ENCODE measurements at places on chromosomes 4 and X.

DNA sequence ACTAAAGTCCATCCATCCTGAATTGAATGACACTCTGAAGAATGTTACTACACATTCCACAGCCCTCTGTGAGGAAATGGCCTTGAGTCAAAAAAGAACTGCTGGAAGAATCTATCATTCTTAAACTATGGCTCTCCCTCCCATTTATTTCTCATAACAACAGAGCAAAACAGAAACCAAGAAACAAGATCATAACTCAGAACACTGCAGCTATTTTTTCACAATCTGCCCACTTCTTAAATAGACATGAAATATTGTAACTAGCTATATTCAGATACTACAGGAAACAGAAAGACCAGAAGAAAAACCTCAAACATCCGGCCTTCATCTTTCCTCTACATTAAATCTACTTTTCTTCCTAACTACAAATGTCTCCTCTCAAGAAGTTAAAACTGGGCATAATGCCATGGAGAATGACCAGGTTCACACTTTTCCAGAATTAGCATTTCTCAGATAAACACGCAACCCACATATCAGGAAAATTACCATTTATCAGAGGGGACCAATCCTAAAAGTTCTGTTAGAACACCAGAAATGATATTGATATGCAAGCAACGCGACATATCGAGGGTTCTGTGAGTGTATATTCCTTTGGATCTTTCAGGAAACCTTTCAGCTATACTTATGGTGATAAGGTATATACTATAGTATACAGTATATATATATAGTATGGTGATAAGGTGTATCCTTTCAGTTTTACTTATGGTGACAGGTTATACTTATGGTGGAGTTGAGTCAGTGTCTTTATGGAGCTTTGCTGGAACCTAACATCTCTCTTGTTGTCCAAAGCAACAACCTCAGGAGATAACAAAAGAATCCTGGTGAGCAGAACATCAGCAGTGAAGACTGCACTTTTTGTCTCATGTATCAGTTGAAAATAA, 60.4 kb upstream of the IRF2 start:
- peak; percentile 73 for DNase-seq

DNA sequence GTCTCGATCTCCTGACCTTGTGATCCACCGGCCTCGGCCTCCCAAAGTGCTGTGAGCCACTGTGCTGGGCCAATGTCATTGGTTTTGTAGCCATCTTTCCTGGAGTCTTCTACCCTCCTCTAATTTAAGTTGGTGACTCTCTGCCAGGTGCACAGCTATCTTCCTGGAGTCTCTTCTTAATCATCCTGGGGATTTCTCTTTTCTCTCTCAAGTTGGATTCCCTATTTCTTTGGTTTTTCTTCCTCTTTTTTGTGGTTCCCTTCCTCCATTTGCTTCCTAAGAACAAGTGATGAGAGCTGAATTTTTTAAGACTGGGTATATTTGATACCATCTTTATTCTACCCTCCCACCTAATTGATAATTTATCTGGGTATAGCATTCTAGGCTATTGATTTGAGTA, 113.8 kb downstream of the SYNPO2 start:
- DNase-seq = no peak

DNA sequence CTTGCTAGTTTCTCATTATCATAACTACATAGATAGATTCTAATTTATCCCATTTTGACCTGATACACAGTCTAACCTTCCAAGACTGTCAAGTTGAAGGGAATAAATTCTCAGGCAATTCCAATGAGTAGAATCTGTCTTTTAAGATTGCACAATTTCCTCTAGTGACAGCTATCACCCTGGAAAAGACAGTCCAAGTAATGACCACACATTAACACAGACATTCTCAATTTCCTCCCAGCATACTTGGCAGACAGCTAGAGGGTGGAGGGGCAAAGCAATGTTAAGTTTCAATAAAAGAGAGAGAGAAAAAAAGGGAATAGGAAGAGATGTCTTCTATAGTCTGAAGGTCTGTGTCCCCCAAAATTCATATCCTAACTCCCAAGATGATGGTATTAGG, 234.7 kb downstream of the LDB2 start:
- DNase-seq = no peak

GRCh38 chr4:188061083-188061482, 48.3 kb downstream of the TRIML2 start:
- no peak for DNase-seq

GRCh38 chr4:142091691-142092182, 455.4 kb downstream of the IL15 start:
- no peak for DNase-seq

GRCh38 chr4:73127839-73128453, 58.4 kb upstream of the COX18 start:
- peak; percentile 2 for DNase-seq

- no peak for DNase-seq
Observed at GRCh38 chr4:15683143-15683495, 1.5 kb downstream of the FAM200B start.

GRCh38 chr4:1375761-1376322, 28.8 kb downstream of the UVSSA start:
- no peak for DNase-seq

DNA sequence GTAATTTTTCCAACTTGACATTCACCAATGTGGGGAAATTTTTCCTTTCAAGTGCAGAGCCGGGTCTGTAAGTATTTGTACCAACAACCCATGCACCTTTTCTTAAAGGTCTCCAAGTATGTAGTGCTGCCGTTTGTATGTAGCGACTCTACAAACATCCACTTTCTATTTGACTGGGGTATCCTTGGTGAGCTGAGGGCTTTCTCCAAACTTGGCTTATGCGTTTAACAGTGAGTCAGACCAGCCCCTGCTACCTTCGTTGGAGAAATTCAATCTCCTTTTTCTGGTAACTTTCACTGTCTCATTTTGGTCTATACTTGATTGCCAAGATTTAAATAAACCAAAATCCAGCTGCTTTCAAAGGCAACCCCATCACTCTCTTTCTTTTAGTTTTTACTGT, 34.9 kb downstream of the MGST2 start:
- DNase-seq = no peak

- DNase-seq = no peak
Observed at GRCh38 chrX:138765051-138765450, 53.5 kb upstream of the FGF13 start.

DNA sequence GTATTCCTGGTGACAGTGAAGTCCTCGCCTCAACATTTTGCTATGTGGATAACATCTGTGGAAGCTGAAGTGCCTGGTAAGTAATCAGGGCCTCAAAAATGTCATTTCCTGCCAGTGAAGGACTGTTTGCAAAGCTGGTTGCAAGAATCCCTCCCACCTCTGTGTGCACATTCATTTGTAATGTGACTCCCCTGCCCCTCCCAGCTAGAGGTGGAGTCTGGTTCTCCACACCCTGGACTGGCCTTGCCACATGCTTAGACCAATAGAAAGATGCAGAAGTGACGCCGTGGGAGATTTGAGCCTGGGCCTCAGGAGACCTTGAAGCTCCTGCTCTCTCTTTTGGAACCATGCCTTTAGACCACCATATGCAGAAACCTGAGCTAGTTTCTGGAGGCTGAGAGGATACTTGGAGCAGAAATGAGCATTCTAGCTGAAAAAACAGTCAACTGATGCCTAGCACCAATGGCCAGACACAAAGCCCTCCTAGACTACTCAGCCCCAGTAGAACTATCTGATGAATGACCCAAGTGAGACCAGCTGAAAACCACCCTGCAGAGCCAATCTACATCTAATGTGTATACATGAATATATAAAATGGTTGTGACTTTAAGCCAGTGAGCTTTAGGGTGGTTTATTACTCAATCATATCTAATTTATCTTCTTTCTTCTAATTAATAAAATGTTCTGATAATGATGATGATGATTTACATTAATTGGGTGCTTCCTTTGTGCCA, 47.8 kb upstream of the CRMP1 start:
- peak; percentile 41 for DNase-seq

DNA sequence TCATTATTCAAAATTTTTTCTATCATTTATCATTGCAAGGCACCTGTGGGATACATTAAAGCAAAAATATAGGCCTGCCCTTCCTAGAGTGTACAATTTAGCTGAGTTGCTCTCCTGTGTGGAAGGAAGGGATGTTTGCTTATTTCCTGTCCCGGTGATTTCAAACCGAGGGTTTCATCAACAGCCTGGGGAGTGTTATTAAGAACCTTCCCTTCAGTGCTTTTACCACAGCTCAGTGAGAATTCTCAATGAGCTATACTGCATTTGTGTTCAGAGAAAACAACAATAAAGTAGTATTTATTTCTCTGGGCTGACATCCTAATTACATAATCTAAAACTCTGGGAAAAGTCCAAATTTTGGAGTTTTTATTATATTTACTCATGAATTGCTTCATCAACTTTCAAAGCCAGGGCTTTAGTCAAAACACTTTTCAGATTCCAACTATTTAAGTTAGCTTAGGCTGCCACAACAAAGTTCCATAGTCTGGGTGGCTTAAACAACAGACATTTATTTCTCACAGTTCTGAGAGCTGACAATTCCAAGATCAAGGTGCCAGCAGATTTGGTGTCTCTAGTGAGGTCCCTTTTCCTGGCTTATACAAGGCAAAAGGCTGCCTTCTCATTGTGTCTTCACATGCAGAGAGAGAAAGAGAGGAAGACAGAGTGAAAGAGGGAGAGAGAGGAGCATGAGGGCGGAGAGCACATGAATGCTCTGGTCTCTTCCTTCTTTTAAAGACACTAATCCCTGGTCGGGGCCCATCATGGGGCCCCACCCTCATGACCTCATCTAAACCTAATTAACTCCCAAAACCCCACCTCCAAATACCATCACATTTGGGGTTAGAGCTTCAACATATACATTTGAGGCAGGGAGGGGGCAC, 62.6 kb downstream of the MMRN1 start:
- DNase-seq = no peak

DNA sequence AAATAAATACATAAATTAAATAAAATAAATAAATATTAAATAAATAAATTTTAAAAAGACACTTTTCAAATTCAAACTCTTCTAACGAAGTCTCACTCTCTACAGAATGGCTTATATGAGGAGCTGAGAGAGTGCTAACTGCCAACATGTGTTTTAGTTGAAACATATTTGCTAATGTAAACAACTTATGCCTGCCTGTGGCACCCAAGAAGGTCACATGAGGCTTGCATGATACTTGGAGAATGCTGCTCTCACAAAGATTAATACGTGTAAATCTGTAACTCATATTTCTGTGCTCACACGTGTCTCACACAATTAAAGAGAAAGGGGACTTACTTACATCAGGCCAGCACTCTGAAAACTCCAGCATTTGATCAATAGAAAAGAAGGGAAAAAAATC, 43.2 kb upstream of the PITX2 start:
- no peak for DNase-seq

DNA sequence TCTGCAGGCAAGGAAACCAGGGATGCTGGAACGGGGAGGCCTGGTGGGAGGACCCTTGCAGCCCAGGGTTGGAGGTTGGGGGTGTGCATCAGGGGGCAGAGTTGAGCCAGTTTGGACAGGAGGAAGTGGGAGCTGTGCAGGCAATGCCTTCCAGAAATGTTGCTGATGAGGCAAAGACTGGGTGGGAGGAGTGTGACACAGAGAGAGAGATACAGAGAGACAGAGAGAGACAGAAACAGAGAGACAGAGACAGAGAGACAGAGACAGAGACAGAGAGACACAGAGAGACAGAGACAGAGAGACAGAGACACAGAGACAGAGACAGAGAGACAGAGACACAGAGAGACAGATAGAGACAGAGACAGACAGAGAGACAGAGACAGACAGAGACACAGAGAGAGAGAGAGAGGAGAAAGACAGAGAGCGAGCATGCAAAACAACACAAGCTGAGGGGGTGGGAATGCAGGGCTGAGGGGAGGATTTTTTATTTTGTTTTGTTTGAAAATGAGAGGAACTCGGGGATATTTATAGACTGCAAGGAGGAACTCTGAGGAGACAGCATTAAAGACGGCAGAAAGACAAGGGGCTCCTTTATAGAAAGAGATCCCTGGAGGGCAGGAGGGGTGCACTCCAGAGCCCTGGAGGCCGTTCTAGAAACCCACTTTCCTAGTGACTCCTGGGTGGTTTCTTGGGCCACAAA, 1.9 kb upstream of the HAUS3 start:
- DNase-seq = peak; percentile 82

GRCh38 chr4:23333946-23334878, 555.6 kb downstream of the PPARGC1A start:
- peak; percentile 63 for DNase-seq

- no peak for DNase-seq
Observed at GRCh38 chrX:103253608-103254007, 1.3 kb downstream of the TCEAL8 start.

GRCh38 chr4:170589597-170590191, 499.9 kb upstream of the AADAT start:
- peak; percentile 12 for DNase-seq

DNA sequence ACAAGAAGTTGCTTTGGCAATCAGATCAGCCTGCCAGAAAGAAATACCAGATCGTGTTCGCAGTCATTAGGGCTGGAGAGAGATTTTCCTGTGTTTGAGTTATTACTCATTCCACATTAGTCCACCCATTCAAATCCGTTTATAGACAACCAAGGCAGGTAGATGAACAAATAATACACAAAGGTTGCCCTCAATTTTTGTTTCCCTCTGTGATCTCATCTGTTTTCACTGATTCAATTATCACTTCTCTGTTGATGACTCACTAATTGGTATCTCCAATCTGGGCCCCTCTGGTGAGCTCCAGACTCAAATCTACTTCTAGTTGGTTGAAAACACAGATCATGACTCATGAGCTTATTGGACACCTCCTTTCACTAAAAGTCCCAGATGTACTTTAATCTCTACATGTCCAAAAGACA, 54.5 kb downstream of the CHM start:
- no peak for DNase-seq

DNA sequence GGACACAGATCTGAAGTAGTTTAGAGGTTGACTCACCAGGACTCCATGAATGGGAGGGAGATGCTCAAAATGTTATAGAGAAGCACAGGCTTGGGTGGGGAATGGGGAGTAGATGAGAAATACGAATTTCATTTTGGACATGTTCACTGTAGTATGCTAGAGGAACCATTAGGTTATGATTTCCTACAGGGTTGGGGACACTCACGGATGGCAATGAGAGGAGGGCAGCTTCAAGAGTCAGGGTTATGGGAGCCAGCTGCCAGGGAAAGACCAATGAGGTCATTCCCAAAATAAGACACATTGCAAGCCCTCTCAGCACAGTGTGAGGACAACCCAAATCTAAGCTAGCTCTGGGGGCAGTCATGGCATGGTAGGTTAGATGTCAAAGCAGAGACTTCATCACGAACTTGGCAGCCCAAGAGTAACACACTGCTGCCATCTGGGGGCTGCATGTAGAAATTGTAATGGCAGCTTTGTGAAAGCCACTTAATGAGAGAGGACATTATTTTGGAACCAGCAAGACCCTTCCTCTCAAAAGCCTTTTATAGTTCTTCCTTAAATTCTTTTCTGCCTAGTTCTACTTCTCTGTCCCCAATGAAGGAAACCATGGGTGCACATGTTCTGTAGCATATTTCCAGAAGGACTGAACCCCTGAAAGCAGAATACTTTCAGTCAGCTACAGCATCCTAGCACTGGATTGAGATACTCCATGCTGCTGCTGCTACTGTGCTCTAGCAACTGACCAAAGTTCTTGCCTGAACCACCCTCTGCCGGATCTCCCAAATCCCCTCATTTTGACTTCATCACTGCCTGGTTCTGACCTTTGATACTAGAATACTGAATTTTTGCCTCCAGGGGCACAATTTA, 16.2 kb upstream of the ZCCHC12 start:
- peak; percentile 41 for DNase-seq

All from RPMI8226 (cell line).